Tibial nerve (tissue), 4 donors: ENCODE measurements at places on chromosomes 7 and 10. TPM values are rescaled to one million over a fixed set of nuclear protein-coding genes. Genes with fewer than 3 reads are reported as not detected.

RNF148 gene
- 2.1 TPM for total RNA-seq

DNA sequence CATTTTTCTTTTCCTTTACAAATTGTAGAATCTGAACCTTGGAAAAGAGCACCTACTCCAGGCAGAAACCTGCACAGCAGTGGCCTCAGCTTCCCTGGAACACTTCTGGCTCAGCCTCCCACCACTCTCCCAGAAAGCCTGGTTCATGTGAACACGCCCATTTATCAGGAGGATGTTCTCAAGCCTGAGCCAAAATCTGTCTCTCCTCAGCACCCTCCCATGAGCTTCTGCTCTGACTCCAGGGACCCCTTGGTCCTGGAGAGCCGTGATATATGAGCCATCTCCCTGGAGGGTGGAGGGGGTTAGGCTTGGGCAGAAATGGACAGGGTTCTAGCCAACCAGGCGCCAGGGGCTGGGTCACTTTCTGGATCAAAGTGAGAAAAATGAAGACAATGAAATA, 10.1 kb downstream of the GDF2 start:
- no peak for DNase-seq

DNA sequence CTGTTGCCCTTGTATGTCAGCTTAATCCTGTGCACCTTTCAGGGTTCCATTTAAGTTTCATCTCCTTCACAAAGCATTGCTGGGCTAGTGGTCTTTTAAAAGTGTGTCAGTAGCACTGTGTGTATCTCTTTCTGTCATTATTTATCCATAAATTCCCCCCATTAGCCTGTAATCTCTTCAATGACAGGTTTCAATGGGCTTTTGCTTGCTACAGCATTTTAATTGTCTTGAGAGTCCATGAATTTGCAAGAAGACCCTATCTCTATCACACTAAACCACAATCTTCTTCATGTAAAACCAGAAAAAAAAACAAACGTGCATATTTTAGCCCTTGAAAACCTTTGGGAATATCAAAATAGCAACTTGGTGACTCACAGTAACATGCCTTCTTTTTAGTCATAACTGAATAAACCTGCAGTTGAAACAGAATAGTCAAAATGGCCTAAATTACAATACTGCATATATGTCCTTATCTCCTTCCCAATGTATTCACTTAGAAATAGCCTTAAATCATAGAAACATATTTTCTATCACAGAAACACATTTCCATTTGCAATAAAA, 118.6 kb downstream of the PON1 start:
- no peak for DNase-seq

GRCh38 chr7:132865366-132866143, 216.3 kb downstream of the CHCHD3 start:
- no peak for DNase-seq

DNA sequence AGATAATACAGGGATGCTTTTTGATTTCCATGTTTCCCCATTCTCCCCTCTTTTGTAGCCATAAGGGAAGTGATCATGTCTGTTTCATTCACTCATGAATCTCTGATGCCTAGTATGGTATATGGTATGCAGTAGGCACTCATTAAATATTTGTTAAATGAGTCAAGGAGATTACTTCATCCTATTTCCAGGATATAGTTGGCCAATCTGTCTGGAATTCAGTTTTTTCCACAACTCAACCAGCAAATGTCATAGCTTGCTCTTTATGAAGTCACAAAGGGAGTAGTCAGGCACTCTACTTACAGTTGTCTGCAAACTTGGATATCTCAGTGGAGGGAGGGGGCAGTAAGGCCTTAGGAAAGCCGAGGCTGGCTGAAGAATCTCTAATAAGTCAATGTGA, 853.6 kb downstream of the LRMDA start:
- DNase-seq, result no peak

GRCh38 chr7:70053421-70053820, 455.1 kb downstream of the AUTS2 start:
- DNase-seq, result no peak

- no peak for DNase-seq
Observed at GRCh38 chr7:22216832-22217475, 140.0 kb downstream of the RAPGEF5 start.

- DNase-seq, result no peak
Observed at GRCh38 chr10:84540022-84540616, 211.7 kb downstream of the CCSER2 start.

GDF2 gene
- not detected for total RNA-seq

GRCh38 chr10:24879861-24880260, 72.5 kb downstream of the PRTFDC1 start:
- no peak for DNase-seq

DNA sequence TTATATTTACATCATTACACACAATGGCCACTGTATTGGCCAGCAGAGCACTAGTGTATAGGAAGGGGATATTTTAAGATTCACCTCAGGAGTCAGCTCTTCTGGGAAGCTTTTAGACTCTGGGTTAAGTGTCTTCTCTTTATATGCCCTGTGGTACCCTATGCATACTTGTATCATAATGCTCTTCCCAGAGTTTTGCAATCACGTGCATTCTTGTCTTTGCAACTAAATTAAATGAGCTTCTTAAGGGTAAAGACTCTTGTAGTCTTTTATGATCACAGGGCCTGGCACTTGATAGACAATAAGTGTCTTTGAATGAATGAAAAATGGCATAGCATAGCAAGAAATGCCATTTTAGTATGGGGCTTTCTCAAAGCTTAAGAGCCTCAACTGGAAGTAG, 35.4 kb upstream of the ARMS2 start:
- DNase-seq, result no peak

DNA sequence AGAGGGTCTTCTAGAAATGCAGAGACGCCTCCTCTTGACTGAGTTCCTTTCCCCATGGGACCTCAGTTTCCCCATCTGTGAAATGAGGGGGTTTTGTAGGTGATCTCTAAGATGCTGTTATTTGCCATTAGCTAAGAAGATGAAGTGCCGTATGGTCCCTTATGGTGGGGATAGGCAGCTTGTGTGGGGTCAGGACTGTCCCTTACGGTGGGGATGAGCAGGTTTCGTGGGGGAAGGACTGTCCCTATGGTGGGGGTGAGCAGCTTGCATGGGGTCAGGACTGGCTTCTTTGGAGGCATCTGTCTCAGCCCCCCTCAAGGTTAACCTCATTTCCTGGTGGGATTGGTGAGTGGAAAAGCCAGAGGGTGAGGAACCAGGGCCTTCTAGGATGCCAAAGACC, 148.3 kb upstream of the GPR26 start:
- no peak for DNase-seq

CLDN4 gene
- total RNA-seq, result 0.66 TPM

DNA sequence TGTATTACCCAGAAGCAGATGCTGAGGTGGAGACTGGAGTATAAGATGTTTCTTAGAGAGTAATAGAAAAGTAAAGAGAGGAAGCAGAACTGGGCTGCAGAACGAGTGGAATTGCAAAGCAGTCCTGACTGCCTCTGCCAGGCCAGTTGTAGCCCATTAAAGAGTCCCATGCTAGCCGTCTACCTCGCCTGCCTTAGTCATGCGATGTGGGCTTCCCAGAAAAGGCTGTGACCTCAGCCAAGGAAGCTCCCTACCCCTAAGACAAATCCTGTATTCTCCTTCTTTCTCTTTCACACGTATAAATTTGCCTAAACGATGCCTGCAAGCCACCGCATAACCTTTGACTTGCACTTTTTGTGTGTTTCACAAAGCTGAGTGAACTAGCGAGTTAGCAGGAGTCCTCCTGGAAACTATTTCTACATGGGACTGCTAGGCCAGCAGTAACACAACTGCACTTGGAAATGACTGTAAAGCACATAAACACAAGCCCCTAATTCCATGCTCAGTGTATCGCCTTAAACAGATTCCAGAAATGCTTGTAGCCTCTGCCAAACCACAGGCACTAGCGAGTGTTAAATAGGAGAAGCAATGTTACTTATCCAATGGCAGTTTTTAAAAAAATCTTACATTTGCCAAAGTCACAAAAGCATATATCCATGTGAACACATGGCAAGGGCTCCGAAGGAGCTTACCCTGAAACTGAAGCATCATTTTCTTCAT, 47.4 kb upstream of the GNAI1 start:
- DNase-seq, result no peak

DNA sequence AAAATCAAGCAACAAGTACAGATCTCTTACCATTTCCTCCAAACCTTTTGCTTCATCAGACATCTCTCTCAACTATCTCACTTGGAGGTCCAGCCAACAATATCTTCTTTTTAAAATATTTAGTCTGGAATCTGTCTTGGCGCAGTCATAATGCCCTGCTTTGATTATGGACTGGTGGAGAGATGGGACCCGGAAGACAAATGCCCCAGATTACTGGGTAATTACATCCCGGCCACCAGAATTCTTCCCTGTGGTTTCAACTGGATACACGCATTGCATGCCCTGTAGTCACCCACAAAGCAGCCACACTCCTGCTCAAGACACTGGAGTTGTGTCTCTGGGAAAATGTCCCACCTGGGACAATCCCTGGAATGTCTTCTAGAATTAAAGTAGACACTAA, 65.5 kb downstream of the BPGM start:
- no peak for DNase-seq

FEZF1 gene
- total RNA-seq, result not detected

DNA sequence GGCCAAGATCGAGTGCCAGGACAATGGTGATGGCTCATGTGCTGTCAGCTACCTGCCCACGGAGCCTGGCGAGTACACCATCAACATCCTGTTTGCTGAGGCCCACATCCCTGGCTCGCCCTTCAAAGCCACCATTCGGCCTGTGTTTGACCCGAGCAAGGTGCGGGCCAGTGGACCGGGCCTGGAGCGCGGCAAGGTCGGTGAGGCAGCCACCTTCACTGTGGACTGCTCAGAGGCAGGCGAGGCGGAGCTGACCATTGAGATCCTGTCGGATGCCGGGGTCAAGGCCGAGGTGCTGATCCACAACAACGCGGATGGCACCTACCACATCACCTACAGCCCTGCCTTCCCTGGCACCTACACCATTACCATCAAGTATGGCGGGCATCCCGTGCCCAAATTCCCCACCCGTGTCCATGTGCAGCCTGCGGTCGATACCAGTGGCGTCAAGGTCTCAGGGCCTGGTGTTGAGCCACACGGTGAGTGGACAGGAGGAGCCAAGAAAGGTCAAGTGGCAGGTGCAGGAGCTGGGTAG, 14.6 kb downstream of the FLNC start:
- DNase-seq, result no peak

GRCh38 chr10:677038-677437, 12.4 kb downstream of the DIP2C start:
- DNase-seq, result no peak

XPNPEP1 gene
- 41.0 TPM for total RNA-seq

HECW1 gene
- total RNA-seq, result 5.7 TPM

GRCh38 chr7:157233677-157234076, 95.0 kb downstream of the UBE3C start:
- DNase-seq, result no peak

GRCh38 chr7:99493823-99494222, 6.3 kb downstream of the ZNF394 start:
- DNase-seq, result no peak

SEMA3E gene
- 0.60 TPM for total RNA-seq

GRCh38 chr10:43410345-43410744, 1.4 kb upstream of the HNRNPF start:
- no peak for DNase-seq

DNA sequence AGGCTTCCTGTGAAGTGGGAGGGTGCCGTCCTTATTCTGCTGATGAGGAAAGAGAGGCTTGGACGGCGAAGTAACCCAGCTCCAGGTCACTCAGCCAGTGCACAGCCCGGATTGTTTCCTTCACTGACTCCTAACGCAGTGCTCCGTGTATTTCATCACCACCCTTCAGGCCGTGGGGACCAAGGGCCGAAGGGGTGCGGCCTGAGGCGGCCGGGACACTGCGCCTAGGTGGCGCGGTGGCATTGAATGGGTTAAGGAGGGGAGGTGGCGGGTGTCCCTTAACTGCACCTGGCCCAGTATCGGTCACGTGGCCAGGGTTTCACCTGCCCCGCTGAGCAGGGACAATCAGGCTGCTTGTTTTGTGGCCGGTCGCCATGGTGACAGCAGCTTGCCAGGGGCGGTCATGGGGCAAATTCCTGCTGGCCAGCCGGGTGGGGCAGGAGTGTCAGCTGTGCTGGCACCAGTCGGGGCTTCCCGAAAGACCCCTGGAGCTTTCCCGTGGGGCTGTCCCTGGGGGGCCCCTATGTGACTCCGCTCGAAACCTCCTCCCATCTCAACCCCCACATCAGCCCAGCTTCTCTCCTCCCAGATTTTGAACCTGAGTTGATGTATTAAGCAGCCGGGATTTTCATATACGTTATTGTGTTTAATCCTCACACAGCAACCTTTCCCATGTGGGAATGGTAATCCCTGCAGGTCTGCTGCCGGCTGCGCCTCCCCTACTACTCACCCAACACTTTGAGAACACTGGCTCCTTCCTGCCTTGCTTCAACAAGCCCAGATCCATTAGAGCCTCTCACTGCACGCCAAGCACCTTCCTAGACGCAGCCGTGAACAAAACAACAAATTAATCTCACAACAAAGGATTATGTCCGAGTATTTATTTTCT, 4.4 kb upstream of the ABHD11 start:
- DNase-seq, result no peak

GRCh38 chr7:98293746-98294145, 12.3 kb downstream of the BRI3 start:
- no peak for DNase-seq

GRCh38 chr10:17403161-17403560, 51.2 kb downstream of the ST8SIA6 start:
- DNase-seq, result no peak

CREB5 gene
- total RNA-seq, result 22.4 TPM

ODAD2 gene
- not detected for total RNA-seq

ANKRD22 gene
- total RNA-seq, result not detected

- DNase-seq, result no peak
Observed at GRCh38 chr7:149317986-149318672, 56.1 kb downstream of the ZNF783 start.

- DNase-seq, result no peak
Observed at GRCh38 chr10:122507616-122508015, 46.3 kb downstream of the HTRA1 start.

LRRC61 gene
- 19.3 TPM for total RNA-seq

GRCh38 chr10:4067931-4068561, 283.0 kb upstream of the KLF6 start:
- DNase-seq, result no peak

DNA sequence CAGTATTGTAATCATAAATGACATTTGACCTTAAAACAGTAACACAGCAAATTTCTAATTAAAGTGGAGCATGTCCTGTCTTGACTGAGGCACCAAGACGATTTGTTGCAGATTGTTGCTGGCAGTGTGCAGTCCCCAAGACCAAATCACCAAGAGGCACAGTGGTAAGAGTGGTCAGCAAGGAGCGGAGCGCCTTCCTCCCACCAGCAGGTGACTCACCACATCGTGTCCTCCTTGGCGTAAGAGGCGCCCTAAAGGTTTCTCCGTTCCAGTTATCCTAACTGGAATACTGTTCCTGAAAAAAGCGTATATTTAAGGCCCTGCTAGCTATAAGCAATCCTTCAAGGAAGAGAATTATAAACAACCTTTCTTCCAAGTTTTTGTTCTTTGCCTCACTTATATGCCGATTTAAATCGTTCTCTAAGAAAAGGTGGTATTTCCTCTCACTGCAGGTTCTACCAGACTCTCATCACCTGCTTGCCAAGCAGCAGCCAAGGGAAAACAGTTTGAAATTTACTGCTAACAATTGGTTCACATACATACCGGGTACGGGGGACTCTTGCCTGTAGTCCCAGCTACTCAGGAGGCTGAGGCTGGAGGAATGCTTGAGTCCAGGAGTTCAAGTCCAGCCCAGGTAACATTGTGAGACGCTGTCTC, 10.7 kb upstream of the REPIN1 start:
- DNase-seq, result no peak

GPR26 gene
- not detected for total RNA-seq
